ENCODE measurements at places on chromosomes 2 and 18.

- no peak for DNase-seq
Measured at GRCh38 chr2:242060212-242060835, 190.8 kb downstream of the RTP5 start.

DNA sequence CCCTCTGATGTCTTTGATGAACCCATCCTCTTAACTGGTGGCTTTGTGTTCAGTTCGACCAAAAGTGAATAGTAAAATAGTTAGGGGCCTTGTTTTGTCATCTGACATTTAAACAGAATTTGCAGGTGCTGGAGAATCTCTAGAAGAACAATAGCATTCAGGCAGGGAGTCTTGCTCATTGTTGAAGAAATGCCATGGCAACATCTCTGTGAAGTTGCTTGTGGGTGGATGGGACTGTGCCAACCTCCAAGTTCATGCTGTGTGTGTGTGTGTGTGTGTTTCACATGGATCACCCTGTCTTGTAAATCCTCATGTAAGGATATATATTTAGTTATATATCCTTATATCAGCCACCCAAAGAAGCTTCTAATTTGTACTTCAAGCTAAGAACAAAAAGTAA lies 66.7 kb downstream of the SKA1 start:
- DNase-seq, result no peak

- no peak for DNase-seq
Measured at GRCh38 chr18:36256094-36256493, 41.4 kb upstream of the FHOD3 start.

DNA sequence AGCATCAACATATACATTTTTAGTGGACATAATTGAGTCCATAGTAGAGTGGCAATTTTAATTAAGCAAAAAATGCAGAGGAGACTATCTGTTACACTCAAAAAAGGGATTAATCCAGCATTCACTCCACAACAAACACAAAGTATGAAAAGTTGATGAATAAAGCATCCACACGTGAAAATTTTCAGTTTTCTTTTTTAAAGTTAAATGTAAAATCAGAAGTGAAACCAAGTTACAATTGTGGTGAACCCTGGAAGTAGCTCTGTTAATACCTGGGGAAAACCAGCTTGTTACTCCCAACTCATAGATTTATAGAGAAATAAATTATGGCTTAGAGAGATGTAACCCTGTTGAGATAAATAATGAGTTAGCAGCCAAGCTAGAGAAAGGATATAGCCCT lies 807.8 kb downstream of the TRIB2 start:
- no peak for DNase-seq

GRCh38 chr2:58932801-58933200 lies 691.7 kb upstream of the FANCL start:
- DNase-seq, result no peak

DNA sequence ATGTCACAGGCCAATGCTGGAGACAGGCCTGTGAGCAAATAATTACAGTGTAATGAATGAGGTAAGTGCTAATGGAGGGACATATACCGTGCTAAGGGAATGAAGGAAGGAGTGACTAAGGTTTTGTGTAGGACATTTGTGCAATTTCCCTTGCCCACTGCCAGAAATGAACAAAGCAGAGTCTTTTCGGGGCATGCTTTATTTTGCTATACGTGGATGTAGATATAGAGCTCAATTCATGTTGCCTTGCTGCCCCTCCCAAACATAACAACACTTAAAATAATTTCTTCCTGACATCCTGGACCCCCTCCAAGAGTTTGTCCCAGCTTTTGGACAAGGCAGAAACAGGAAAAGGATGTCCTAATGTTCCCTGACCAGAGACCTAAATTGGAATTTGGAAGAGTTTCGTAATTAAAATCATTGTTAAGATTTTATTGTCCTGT lies 23.7 kb upstream of the CD28 start:
- DNase-seq, result no peak

DNA sequence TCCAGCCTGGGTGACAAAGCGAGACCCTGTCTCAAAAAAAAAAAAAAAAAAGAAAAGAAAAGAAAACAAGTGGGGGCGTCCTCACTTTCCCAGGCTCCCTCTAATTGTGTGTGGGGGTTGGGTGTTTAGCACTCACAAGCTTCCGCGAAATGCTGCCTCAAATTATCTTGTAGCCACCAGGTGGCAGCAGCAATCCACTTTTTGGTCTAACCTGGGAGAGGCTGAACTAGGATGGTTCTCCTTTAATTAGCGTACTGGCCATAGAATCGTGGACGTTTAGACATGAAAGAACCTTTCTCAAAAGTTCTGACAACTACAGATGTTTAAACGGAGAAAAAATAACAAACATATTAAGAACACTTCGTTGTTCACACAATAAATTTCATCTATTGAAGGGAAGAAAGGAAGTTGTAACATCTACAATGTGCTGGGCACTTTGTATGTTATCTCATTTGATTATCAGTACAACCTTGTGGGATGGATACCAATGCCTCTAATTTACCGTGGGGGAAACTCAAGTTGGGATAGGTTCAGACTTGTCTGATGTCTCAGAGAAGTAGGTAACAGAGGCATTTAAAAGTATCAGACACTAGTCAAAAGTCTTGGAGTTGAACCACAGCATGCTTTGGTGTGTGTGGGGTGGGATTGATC lies 122.7 kb upstream of the NABP1 start:
- DNase-seq, result peak; percentile 87

DNA sequence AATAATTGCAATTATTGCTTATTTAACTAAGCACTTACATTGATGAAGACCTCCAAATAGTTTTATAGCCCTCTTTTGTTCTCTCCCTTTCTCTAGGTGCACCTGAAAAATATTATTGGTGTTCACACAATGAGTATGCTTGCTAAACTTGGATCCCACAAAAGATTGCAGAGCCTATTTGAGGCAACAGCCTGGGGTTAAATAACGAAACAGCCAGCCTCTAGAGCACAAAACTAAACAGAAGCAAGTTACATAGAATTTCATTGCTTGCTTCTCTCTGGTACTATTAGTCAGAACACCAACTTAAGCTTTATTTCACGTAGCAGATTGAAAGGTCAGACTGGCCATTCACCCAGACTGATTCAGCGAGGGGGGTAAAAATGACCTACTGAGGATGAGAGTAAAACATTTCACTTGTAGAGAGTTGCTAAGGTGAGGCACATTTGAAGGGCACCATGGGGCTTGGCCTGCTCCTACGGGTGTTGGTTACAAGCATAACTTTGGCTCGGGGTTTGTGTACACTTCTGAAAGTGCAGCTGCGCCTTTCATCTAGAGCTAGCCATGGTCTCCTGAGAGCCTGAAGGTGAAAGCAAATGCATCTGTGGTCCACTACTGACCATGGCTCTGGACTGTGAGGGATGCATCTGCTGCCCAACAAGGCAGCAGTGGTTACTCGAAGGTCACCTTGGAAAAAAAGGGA lies 225.1 kb upstream of the LRRTM1 start:
- DNase-seq, result no peak

DNA sequence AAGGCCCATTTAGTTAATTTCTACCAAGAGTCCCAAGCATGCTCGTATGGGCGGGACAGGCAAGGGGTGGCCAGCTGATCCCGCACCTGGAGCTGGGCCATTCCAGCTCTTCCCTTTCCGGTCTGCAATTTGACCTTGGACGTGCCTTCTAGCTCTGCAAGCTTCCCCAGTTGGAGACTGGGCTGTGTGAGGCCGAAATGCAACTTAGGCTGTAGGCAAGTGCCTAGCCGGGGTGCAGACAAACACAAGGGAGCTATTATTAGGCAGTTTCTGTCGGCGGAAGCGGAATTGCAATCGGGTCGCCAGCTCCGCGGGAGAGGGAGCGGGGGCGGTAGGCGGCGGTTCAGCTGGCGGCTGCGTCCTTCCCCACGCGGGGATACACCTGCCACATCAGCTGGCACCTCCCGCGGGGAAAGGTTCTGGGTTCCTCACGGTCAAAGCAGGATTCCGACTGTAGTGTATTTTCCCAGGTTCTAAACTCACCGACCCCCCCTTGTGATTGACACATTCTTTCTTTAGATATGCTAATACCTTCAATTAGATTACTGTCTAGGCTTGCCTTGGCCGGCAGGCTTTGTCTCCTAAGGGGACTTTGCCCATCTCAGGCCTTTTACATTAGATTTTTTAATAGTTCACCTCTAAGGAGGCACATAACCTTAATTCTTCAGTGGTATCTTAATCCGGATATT lies 17.1 kb upstream of the ZNF532 start:
- peak; percentile 55 for DNase-seq

DNA sequence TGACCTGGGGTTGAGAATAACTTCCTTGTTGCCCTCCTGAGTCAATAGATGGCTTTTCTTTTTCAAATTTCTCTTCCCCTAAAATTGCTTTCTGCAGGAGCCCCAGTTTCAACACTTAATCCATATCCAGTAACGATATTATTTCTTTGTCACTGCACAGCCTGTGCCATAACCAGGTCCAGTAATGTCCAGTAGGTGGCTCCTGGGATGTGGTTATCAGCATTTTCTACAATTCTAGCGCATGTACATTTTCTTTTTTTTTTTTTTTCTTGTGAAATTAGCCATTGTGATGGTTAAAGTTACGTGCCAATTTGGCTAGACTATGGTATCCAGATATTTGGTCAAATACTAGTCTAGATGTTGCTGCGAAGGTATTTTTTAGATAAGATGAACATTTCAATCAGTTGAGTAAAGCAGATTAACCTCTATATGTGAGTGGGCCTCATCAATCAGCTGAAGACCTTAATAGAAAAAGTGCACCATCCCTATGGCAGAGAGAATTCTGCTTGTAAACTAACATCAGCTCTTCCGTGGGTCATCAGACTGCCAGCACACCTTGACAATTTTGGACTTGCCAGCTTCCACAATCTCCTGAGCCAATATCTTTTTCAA lies 72.9 kb upstream of the SCG2 start:
- DNase-seq, result no peak

GRCh38 chr2:161141033-161141432 lies 19.2 kb upstream of the TANK start:
- no peak for DNase-seq

- no peak for DNase-seq
Measured at GRCh38 chr18:26593365-26594320, 45.3 kb upstream of the KCTD1 start.

DNA sequence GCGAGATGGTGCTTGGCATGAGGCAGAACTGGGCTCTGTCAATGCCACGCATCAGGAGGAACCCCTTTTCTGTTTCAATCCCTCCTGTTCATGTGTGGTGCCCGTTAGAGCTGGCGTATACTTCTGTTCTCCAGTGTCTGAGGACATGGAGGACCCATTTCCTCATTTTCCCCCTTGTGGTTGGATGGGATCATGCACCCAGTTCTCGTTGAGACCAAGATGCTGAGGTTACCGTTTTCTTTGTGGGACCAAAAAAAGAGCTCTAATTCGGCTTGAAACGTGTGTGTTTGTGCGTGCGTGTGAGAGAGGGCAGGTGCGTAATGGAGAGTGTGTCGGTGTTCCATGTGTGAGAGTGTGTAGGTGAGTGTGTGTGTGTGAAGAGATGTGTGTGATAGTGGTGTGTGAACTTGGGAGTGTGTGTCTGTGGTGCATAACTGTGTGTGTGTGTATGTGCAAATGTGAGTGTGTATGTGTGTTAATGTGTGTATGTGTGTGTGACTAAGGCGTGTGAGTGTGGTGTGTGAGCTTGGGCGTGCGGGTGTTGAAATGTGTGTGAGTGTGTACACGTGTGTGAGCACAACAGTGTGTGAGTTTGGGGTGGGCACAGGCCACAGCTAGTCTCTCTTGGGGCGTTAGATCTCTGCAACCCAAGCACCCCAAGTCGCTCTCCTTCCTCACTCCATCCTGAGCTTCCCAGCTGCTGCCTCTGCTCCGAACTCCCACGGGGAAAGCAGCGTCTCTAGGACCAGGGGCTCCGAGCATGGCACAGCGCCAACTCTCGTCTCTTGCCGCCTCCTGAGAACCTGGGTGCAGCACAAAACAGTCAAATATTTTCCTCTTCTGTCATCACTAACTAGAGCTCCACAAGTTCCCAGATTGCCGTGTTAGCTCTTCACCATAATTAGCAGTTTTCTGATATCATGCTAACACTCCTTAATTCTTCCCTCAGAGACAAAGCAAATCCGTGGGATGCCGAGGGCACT lies 75.8 kb downstream of the LONRF2 start:
- DNase-seq, result peak; percentile 26

DNA sequence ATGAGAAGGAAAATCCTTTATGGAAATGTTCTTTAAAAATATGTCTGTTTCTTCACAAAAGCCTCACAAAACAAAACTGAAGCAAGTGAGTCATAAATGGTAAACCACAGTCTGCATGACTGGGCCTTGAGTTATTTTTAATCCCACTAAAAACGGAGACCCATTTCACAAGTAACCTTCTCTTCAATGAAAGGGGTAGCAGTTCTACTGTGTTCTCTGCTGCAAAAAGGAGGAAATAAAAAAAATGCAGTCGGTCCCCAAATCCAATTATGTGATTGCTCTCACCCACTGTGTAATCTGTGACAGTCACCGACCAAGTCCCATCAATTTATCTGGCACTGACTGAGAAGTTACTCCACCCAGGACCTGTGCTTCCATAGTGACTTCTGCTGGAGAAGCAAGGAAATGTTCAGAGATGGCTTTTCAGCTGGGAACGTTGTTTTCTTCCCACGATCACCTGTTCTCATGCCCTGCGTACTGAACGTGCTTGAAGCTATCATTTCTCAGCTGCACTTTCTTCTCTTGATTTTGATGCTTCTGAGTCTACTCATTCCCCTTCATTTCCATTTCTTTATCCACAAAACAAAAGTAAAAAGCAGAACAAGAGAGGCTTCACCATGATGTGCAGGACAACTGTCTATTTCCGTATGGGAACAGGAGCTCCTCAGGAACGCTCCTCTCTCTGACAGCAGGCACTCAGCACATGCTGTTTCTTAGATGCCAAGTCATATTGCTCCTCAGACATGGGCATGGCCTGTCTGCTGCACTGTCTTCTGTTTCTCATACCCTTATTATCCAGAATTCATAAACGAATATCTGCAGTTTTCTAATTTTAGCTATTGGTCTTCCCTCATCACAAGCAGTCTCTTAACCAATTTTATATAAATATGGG lies 80.0 kb upstream of the TMEM200C start:
- no peak for DNase-seq

DNA sequence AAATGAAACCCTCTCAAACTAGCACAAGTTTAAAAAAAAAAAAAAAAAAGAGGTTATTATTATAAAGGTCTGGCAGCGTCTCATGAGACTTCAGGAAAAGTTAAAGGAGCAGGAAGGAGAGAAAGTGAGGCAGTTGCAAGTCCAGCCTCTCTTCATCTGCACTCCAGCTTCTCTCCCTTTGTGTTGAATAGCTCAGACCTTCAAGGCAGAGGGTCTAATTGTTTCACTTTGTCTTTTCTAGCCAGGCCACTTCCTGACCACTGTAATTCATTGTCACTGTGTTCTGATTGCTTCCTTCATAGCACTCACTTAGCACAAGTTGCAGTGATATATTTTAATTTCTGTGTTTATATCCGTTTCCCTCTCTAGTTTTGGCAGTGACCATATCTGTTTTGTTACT lies 99.9 kb downstream of the SPATS2L start:
- DNase-seq, result no peak

GRCh38 chr18:22093731-22094357 lies 75.5 kb upstream of the GATA6 start:
- DNase-seq, result no peak

- no peak for DNase-seq
Measured at GRCh38 chr2:73089270-73090030, 17.9 kb upstream of the SFXN5 start.

- no peak for DNase-seq
Measured at GRCh38 chr18:77061946-77062517, 70.6 kb downstream of the MBP start.
